ENCODE measurements at places on chromosomes 5 and 9. TPM values are rescaled to one million over a fixed set of nuclear protein-coding genes. Genes with fewer than 3 reads are reported as not detected.

SPATA31D4 gene
- total RNA-seq = not detected

LECT2 gene
- total RNA-seq = not detected

PCDHB7 gene
- total RNA-seq = 0.34 TPM

MYOZ3 gene
- total RNA-seq = 1.1 TPM

NR6A1 gene
- 7.1 TPM for total RNA-seq

SLC35D2 gene
- 90.5 TPM for total RNA-seq

PSIP1 gene
- 19.7 TPM for total RNA-seq

OTP gene
- total RNA-seq = not detected

PHF19 gene
- 11.6 TPM for total RNA-seq

BAAT gene
- total RNA-seq = not detected

DNA sequence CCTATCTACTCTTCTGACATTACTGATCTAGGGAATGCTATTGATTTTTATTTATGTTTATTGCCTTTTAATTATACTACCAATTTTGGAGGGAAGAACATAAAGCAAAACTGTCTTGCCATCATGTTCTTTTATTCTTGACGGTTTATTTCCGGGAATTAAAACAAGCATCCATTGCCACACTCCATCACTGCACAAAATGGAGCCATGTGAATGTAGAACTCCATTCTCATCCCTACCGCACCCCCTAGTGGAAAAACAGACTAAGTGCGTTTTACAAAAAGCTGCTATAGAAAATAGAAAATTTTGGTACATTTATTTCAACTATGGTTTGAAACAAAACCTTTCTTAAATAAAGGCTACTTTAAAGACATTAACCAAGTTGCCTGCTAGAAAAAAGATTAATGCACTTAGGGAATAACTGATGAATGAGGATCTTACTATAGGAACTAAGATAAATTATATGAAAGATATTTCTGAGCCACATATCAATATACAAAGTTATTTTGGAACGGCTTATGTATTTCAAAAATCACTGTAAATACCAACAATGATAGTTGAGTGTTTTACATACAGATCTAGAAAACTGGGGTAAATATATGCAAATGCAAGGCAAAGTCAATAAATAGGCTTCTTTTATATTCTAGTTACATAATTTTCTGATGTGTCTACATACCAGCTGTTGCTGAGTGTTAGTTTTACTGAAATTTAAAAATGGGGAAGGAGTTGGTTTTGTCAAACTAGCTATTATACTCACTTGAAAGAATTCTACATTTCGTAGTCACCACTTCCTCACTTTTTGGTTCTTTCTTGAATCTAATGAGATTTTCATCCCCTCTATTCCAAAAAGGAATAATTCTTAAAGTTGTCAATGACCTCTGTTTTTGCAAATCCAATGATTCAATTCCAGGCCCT lies 26.5 kb downstream of the OXCT1 start:
- no peak for DNase-seq

GRCh38 chr9:133687856-133688761 lies 50.0 kb downstream of the SARDH start:
- no peak for DNase-seq

GRCh38 chr5:38677636-38678035 lies 121.2 kb upstream of the LIFR start:
- no peak for DNase-seq

DNA sequence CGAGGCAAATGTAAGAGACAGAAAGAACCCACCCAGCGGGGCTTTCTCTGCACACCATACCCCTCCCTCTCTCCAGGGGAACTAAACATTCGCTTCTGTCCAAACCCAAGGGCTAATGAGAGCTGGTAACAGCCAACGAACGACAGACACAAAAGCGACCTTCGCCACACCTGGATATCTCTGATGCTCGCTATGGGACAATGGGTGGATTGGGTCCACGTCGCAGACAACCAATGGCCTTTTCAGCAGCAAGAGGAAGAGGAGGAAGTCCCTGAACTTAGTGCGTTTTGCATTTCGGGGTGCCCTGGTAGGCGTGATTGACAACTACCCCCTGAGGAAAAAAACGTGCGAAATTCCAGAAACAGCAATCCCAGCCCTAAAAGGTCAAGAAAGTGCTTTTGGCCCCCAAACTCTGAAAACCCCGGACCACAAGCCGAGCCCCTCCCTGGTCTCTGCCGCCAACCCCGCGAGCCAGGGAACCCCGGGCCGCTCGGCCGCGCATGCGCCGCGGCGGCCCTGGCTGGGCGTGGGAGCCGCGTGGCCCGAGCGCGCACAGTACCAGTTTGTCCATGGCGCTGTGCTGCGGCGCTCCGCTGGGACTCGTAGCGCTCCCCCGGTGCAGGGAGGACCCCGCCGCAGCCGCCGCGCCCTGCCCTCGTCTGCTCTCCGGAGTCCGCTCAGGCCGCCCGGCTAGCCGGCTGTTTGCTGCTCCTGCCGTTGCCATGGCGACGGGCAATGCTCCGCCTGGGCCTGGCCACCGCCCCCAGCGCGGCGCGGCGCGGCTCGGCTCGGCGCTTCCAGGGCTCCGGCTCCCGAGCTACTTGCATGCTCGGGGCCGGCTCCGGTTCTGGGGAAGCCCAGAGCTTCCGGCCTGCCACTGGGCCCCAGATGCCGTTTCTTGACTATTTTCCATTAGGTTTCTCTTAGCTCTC lies 66.9 kb upstream of the DNAH5 start:
- DNase-seq = peak; percentile 85

GRCh38 chr5:158925314-158925713 lies 174.4 kb downstream of the EBF1 start:
- DNase-seq = no peak

DNA sequence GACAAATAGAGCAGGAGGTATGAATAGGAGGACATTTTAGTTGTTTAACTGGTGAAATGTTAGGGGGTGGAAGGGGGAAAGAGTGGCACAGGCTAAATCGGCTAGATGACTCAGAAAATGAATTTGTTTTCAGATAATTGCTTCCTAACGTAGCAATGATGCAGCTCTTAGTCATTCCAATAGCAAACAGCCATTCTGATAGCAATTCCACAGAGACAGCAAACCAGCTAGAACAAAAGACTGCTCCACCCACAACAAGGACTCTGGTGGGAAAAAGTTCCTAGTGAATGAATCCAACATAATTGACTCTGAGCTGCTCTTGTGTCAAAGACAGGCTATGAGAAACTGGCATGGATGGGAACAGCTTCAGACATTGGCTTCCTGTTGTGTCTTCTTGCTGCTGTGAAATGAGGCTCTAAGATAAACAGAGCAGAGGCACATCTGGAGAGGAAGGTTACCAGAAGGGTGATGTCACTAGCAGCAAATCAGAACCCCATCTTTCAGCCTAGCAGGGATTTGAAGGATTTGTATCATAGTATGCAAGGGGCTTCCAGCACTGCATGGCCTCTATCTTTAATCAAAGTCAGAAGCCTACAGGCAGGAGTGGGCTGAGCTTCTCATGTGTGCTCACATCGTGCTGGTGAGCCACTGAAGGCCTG lies 28.1 kb upstream of the F2RL1 start:
- no peak for DNase-seq

DNA sequence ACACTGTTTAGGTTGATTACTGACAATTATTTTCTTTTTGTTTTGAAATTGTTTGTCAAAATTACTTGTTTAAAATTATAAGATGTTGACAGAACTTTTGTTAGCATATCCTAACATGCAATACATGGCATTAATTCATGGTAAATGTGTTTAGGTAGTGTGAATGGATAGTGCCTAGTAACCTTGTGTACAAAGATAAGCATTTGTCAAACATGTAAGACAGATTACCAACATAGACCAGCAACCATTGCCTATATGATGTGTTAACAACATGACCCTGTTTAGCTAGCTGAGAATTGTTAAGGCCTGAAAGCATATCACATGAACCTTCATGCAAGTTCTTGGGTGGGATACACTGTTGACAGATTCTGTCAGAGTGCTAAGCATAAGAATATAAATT lies 13.4 kb downstream of the MAN2A1 start:
- DNase-seq = no peak

DNA sequence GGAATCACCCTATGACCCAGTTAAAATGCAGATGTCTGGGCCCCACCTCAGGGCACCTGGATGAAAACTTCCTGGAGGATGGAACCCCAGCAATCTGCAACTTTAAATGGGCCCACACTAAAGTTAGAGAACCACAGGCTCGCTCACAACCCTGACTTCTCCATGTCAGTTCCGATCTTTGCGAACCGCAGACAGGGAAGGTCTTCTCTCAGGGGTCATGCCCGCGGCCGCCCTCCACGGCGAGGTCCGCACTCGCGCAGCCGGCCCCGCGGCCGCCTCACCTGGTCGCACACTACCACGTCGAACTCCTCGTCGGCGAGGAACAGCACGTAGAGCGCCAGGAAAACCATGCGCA lies 499 bp downstream of the ALG2 start:
- no peak for DNase-seq

GRCh38 chr9:86977205-86977835 lies 30.0 kb upstream of the GAS1 start:
- DNase-seq = no peak

DNA sequence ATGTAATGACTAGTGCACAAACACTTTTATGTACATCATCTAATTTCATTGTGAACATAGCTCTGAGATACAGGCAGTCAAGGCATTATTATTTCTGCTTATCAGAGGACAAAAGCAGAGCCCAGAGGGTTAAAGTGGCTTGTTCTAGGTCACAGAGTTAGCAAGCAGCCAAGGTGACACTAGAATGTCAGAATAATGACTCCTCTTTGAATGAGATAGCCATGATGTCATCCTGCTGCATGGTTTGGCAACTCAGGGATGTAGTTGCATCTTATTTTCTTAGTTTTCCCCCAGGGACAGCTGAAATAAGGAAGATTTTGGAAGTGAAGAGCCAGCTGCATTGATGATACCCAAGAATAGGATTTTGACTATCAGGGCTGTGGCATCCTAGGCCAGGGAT lies 54.4 kb downstream of the KCNV2 start:
- DNase-seq = no peak

GRCh38 chr9:127210851-127211730 lies 53.5 kb upstream of the GARNL3 start:
- DNase-seq = no peak

DNA sequence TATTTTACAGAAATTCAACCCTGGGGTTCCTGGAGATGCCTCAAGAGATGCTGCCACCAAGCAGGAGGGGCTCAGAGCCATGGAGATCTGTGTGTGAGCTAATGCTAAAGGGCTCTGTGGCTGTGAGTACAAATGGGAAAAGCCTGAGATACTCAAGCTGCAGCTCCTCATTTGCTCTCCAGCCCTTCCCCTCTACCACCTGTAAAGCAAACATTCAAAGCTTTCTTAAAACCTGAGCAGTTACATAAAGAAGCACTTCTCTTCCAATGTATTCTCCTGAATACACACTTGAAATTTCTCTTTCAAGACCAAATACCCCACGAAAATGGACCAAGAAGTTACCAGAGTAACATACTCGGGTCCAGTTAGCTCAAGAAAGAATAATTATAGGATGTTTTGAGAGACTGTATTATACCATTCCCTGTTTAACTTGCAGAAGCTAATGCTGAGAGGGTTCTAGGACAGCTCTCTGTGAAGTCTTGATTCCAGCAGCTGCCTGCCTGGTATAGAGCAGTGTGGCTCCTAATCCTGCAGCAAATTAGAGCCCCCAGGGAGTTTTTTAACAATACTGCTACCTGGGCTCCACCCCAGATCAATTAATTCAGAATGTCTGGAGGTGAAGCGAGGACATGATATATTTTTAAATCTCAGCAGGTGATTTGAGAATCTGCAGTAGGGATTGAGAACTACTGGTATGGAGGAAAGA lies 21.1 kb downstream of the RGS7BP start:
- no peak for DNase-seq

DNA sequence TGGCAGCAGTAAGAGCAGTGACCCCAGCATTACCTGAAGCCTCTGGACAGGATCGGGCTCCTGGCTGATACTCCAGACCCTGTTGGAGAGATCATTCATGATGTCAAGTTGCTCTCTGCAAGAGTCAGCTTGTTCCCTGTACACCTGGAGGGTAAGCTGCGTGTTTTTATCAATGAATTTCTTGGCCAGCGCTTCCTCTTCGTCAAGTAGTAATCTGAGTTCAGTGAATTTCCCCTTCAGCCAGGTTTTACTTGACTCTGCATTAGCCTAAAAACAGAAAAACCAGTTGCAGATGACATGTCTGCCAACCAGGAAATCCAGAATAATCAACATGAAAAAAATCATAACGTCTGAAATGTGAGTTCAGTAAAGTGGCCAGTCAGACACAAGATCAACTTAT lies 19.1 kb downstream of the TRIM14 start:
- peak; percentile 19 for DNase-seq

- peak; percentile 85 for DNase-seq
These were observed 100.3 kb upstream of the PANK3 start for GRCh38 chr5:168679515-168679920.
